Kidney epithelial cell (primary cell): ENCODE measurements at places on chromosomes 13 and 19.

GRCh38 chr19:8585894-8586750 is 8.9 kb upstream of the MYO1F start:
- DNase-seq, result no peak

- DNase-seq, result no peak
Measured at GRCh38 chr19:15200553-15201364, at the start of gene NOTCH3. NOTCH3 (minus strand) TSS chr19:15200995; CDS start chr19:15200905, 90 bp downstream.

- DNase-seq, result no peak
Measured at GRCh38 chr13:21673539-21673788, 2.6 kb downstream of the FGF9 start.

GRCh38 chr19:55907746-55908145 is 24.4 kb downstream of the NLRP13 start:
- no peak for DNase-seq

- DNase-seq, result no peak
Measured at GRCh38 chr13:30576528-30576927, 41.2 kb upstream of the USPL1 start.

GRCh38 chr13:111049791-111050538 is 65.1 kb upstream of the ARHGEF7 start:
- no peak for DNase-seq

- no peak for DNase-seq
Measured at GRCh38 chr13:42148538-42148937, 100.1 kb downstream of the DGKH start.

- no peak for DNase-seq
Measured at GRCh38 chr13:113041896-113042295, 63.7 kb upstream of the F7 start.

GRCh38 chr13:95741584-95742563 is 64.9 kb downstream of the DNAJC3 start:
- DNase-seq, result no peak

- no peak for DNase-seq
Measured at GRCh38 chr19:2993579-2993978, 16.2 kb downstream of the TLE6 start.
